Astrocyte (in vitro differentiated cells and primary cell): ENCODE measurements at places on chromosomes 11 and 22. TPM values are rescaled to one million over a fixed set of nuclear protein-coding genes. Genes with fewer than 3 reads are reported as not detected.

Gene CASP5
- total RNA-seq = not detected in 2 replicates

Gene KCNJ1
- 0.14 TPM in 1 of 2 replicates, not detected in the other for total RNA-seq

GRCh38 chr11:2801711-2802388 is 83.7 kb downstream of the CDKN1C start:
- DNase-seq = no peak

- no peak for DNase-seq
These were observed 111.2 kb downstream of the PTPRJ start for GRCh38 chr11:48091426-48092102.

- peak; percentile 71 for DNase-seq
These were observed 8.2 kb downstream of the PACSIN2 start for GRCh38 chr22:43006753-43007152.

Gene TREH
- total RNA-seq = not detected in 2 replicates

Gene LINC01488
- total RNA-seq = not detected in 2 replicates

Gene KLHDC7B
- total RNA-seq = 0.32 and 1.9 TPM in 2 replicates

Gene PSMC3
- 124 and 130 TPM in 2 replicates for total RNA-seq

DNA sequence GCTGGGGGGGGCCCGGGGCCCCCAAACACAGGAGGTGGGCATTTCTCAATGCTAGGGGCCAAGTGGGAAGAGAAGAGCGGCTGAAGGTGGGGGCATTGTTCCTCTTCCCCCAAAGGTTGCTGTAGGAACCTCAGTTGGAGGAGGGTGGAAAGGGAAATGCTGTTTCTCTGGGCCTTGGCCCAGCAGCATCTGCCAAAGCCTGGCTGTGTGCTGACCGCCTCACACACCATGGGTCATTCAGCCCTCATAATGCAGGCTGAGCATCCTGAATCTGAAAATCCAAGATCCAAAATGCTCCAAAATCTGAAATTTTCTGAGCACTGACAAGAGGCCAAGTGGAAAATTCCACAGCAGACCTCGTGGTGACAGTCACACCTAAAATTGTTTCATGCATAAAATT is 49.0 kb upstream of the BID start:
- no peak for DNase-seq

Gene TMEM86A
- total RNA-seq = 4.0 and 5.3 TPM in 2 replicates

DNA sequence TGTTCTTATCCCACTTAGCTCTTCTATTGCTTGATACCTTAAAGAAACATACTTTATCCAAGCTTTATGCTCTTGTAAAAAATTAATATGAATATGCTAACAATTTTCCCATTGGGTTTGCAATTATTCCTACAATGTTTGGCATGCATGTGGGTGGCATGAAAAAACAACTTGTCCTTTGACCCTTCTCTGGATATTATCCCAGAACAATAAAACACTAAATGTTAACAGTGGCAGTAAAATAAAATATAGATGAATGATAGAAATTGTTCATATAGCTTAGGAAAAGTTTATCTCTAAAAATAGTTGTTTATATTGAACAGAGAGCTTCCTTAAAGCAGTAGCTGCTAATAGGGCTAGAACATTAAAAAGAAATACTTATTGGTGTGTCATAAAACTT is 860.5 kb upstream of the LRRC4C start:
- DNase-seq = peak; percentile 9

DNA sequence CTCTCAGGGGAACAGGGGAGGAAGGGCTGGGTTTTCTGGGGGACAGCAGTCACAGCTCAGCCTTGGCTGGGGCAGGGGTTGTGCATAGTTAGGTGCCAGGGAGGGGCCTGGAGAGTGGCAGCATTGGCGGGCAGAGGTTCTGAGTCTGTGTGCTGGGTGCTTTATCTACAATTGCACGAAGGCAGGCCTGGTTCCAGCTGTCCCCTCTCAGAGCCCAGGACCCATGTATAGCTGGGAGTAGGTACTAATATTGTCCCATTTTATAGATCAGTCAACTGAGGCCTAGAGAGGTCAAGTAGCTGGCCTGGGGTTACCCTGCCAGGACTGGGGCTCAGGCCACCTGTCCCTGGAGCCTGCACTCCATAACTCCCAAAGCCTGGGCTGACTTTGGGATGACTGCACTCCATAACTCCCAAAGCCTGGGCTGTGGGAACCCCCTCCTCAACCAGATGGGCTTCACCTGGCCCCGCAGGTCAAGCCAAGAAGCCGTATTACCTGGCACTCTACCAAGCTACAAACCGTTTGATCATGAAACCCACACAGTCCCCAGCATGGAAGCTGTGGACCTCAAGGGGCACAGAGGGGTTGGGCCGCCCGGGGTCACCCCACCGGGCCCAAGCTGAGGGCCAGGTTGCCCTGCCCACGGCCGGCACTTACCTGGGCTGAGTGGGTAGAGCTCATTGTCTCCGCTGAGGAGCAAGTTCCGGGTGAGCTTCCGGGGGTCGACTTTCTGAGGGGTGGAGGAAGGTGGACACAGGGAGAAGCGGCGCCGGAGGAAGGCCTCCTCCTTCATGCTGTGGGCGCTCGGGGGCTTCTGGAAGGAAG is 36.5 kb downstream of the OSBPL5 start:
- no peak for DNase-seq

GRCh38 chr22:30928401-30928800 is 40.2 kb downstream of the MORC2 start:
- no peak for DNase-seq

Gene CREB3L1
- total RNA-seq = 324 and 399 TPM in 2 replicates

Gene HPX
- 1.7 and 1.9 TPM in 2 replicates for total RNA-seq

Gene CARD18
- not detected in 2 replicates for total RNA-seq

- DNase-seq = no peak
These were observed 1.8 kb upstream of the RAB3IL1 start for GRCh38 chr11:61918938-61919704.

DNA sequence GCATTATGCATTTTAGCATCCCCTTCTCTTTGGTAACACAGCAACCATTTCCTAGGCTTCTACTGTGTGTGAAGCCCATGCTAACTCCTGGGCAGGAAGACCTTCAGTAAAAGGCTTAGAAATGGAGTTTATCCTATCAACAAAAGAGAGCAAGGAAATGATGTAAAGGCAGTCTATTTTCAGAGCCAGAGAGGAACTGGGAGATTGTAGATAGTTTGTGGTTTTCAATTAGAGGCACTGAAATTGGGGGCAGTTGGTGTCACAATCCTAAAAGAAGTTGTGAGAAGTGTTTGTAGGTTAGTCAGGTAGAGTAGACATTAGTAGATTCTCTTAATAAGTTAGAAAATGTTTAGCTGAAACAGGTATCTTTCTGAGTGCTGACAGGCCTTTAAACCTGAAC is 7.1 kb downstream of the ACAD8 start:
- DNase-seq = no peak

Gene SNX15
- 15.4 and 18.5 TPM in 2 replicates for total RNA-seq

DNA sequence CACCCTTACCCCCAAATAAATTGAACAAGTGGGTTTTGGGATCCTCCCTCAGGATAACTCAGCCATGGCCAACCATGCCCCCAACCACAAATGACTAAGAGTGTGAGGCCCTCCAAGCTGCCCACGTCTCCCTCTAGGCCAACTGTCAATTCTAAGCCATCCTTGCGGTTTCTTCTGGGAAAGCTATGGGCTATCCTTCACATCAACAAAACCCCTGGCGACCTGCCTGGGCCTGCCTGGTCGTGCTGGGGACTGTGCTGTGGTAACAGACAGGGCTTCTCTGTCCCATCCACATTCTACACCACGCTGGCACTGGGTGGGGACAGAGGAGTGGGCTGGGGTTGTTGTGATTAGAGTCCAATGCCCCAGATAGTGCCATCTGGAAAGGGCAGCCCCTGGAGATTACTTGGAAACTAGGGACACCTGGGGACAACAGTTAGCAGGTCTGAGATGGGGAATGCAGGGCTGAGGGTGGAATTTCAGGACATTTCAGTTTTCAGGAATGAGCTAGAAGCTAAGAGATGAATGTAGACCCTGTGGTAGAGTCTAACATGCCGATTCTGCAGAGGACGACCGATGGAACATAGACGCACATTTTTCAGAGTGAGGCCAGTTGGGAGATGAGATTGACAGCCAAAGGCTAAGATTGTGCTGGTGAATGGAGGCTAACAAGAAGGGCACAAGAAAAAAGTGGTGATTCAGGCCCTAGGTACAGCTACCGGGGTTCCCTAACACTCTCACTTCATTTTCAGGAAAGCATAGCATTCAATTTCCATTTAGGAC is 131.9 kb downstream of the RASSF10 start:
- peak; percentile 74 for DNase-seq

Gene PARVG
- total RNA-seq = 0.23 TPM in 1 of 2 replicates, not detected in the other

GRCh38 chr11:91755951-91756707 is 468.5 kb upstream of the FAT3 start:
- no peak for DNase-seq

GRCh38 chr11:115710426-115710825 is 206.2 kb upstream of the CADM1 start:
- no peak for DNase-seq

DNA sequence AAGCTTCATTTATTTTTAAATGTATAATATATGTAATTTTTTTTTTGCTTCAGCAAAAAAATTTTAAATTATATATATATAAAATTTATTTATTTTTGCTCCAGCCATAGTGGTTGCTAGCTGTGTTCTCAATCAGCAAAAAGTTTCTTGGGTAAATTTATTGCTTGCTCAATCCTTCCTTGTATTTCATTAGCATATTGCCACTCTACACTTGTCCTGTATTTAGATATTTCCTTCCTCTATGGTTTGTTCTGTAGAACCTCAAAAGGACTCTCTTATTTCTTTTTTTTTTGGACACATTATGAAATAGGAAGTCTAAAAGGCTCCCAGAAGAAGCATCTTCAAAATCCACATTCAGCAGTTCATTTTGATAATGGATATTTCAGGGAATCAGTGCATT is 2.3 kb downstream of the PTPRJ start:
- DNase-seq = no peak

- no peak for DNase-seq
These were observed 25.3 kb upstream of the DDX17 start for GRCh38 chr22:38531251-38531938.

GRCh38 chr11:94727819-94728218 is 40.3 kb upstream of the AMOTL1 start:
- DNase-seq = no peak

- DNase-seq = no peak
These were observed 89.0 kb downstream of the SHANK2 start for GRCh38 chr11:71163371-71163770.

GRCh38 chr11:68040957-68041591 is 2.2 kb downstream of the TCIRG1 start:
- DNase-seq = no peak

GRCh38 chr11:114092953-114093352 is 33.4 kb downstream of the ZBTB16 start:
- no peak for DNase-seq

Gene RIMBP3B
- 0.12 and 0.16 TPM in 2 replicates for total RNA-seq

Gene LRRC74B
- 0.19 TPM in 1 of 2 replicates, not detected in the other for total RNA-seq

DNA sequence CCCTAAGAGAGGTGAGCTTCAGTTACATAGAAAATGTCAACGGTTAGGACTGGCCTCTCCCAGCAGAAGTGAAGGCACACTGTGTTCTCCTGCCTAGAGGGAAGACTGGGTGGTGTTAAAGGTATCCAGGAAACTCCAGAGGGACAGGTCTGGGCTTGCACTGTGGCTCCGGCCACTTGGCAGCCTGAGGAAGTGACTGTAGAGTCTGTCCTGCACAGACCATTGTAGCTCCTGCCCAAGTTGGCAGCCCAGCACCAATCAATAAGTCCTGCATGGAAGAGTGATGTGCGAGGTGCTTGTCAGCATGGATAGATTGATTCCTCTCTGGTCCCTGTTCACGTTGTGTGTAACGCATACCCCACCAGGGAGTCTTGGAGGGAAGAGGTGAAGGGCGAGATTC is 284.8 kb downstream of the TENM4 start:
- DNase-seq = no peak

DNA sequence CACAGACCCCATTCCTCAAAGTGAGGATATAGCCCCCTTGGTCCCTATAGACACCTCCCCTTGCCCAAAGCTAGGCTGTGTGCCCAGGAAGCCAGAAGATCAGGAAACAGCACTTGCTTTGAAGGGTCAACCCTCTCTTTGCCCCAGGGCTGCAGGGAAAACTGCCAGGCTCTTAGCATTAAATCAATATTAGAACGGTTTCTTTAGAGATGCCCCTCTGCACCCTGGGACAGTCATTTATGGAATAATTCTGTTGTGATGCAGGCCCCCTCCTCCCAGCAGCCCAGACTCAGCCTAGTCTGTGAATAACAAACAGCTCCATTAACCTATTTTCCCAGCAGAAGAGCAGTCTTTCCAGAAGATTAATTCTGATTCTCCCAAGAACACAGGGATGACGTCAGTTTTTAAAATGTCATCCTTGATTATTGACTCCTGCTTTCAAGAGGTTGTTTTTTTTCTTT is 11.6 kb upstream of the CAPN5 start:
- DNase-seq = no peak

- DNase-seq = no peak
These were observed 1.4 kb downstream of the OR52N2 start for GRCh38 chr11:5809905-5810795.

- no peak for DNase-seq
These were observed 20.4 kb upstream of the MOB2 start for GRCh38 chr11:1506981-1507380.

- DNase-seq = no peak
These were observed at the start of gene ELFN2 for GRCh38 chr22:37427135-37427710. Gene ELFN2, minus strand, starts transcription at chr22:37427479. Its CDS starts 51,945 bp downstream, at chr22:37375534.

Gene POU2AF2
- total RNA-seq = not detected in 2 replicates

Gene RHOD
- total RNA-seq = 29.8 and 30.4 TPM in 2 replicates

Gene FOLR1
- total RNA-seq = 3.2 and 3.6 TPM in 2 replicates

GRCh38 chr11:44865866-44866272 is 84.8 kb downstream of the TP53I11 start:
- DNase-seq = no peak

- no peak for DNase-seq
These were observed 42.1 kb downstream of the CADM1 start for GRCh38 chr11:115462004-115462541.

- no peak for DNase-seq
These were observed 51.1 kb downstream of the LIF start for GRCh38 chr22:30195245-30196140.

DNA sequence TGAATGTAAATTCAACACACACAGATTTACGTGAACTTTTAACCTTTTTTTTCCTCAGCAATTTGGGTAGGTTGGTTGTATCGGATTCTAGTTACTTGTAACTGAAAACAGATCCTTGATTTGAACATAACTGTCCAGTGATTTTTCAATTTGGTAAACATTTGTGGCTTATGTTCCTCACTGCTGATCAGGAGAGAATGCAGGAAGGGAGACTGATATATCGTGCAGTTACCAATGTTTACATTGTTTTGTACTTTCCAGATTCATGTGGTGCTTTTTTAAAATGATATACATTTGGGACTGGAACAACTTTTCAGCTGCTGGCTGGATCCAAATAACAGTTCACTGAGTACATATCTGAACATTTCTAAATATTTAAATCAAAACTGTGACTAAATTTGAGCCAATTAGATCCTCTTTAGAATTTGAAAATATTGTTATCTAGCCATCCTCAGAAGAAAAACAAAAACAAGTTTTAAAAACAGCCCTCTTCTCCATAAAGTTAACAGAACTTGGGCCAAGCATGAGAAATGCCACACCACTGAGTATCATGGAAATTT is 84.3 kb upstream of the MTMR2 start:
- peak; percentile 54 for DNase-seq

DNA sequence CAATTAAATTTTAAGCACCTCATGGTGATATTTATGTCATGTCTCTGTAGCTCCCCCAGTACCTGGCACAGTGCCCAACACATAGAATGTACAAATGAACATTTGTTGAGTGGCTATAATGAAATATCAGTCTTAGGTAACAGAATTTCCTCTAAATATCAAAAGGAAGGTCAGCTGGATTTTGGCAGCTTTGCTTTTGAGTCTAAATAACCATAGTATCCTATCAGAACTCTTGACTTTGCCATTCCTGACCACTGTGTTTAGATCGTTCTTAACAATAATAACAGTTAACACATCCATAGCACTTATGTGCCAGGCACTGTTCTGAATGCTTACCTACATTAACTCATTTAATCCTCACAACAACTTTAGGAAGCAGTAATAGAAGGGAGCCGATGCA is 26.6 kb downstream of the TMEM123 start:
- DNase-seq = no peak

Gene NOX4
- 36.5 and 49.2 TPM in 2 replicates for total RNA-seq
